ENCODE measurements at places on chromosomes 16 and 17. TPM values are rescaled to one million over a fixed set of nuclear protein-coding genes. Genes with fewer than 3 reads are reported as not detected.

The GLTPD2 gene
- total RNA-seq: not detected

The ENPP7 gene
- total RNA-seq: not detected

The CYB5D1 gene
- 13.3 TPM for total RNA-seq

The CDH3 gene
- total RNA-seq: 10.2 TPM

The NOG gene
- total RNA-seq: 5.3 TPM

The PLEKHH3 gene
- total RNA-seq: 40.3 TPM

The TM4SF5 gene
- not detected for total RNA-seq

The SRRM2 gene
- total RNA-seq: 931 TPM

The DNAH2 gene
- 0.31 TPM for total RNA-seq

The PRSS36 gene
- 4.3 TPM for total RNA-seq

The GAS2L2 gene
- 0.13 TPM for total RNA-seq

The SSTR5 gene
- not detected for total RNA-seq

The CACNG1 gene
- total RNA-seq: not detected

The CDH5 gene
- total RNA-seq: 108 TPM

The SLC16A11 gene
- total RNA-seq: 0.89 TPM

The PPM1E gene
- total RNA-seq: 0.22 TPM

The GRAP gene
- total RNA-seq: 6.2 TPM

The KRTAP1-5 gene
- not detected for total RNA-seq

The ITGB3 gene
- 30.2 TPM for total RNA-seq

DNA sequence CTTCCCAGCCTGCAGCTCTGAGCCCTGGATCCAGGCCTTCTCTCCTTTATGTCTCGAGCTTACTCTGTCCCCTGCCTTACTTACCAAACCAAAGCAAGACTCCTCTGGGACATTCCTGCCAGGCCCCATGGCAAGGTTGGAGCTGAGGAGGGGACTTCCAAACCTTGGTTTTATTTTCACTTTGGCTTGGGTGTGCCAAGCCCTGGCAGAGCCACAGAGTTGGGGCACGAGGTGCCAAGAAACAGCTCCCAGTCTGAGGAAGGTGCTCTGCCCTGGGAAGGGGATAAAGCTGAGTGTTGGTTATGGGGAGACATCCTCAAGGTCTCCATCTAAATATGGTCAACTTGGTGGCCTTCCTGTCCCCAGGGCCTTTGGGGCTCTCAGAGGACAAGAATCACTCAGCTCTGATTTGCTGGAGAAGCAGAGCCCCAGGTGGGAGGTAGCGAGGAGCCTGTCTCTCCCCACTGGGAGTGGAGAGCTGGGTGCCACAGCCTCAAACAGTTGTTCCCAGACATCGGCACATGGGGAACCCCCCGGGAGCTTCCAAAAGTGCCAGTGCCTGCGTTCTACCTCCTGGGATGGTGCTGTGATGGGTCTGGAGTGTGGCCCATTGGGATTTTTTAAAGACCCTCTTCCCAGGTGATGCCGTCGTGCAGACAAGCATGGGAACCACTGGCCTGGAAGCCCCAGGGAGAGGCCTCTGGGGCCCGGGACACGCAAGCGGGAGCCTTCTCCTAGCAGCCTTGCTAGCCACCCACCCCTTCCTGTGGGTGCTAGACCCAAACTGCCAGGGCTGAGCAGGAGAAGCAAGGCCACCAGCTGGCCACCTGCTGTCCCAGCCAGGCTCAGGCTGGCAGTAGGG, 10.3 kb downstream of the NLRC5 start:
- peak; percentile 45 for DNase-seq

- DNase-seq: no peak
These were observed 11.7 kb downstream of the ATPAF2 start for GRCh38 chr17:18027280-18027679.

- peak; percentile 68 for DNase-seq
These were observed 7.7 kb downstream of the CORO6 start for GRCh38 chr17:29615048-29615385.

- DNase-seq: no peak
These were observed 21.6 kb downstream of the PRKCB start for GRCh38 chr16:23857256-23857880.

GRCh38 chr16:68434624-68435210, 13.6 kb downstream of the SMPD3 start:
- DNase-seq: no peak

- no peak for DNase-seq
These were observed 131.3 kb downstream of the AIPL1 start for GRCh38 chr17:6303664-6304063.

- DNase-seq: no peak
These were observed 3.9 kb downstream of the CD79B start for GRCh38 chr17:63928172-63928666.

- DNase-seq: peak; percentile 51
These were observed 26.8 kb upstream of the PIK3R6 start for GRCh38 chr17:8894202-8894671.

DNA sequence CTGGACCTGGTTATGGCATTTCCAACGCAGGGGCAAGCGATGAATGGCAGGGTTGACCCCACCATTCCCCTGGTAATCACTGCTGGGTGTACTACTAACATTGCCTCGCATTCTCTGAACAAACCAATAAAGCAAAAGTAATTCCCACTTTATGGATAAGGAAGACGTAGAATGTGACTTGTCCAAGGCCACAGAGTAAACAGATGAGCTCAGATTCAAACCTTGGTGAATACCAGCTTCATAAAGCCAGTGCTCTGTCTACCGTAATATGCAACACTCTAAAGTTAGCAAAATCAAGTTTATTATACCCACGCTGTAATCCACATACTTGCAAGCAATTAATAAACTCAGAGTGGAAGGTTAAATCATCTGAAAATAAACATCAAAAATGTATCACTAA, 59.6 kb downstream of the ANKFY1 start:
- no peak for DNase-seq

GRCh38 chr17:76153640-76154039, 12.6 kb upstream of the FOXJ1 start:
- no peak for DNase-seq

- DNase-seq: no peak
These were observed 394.2 kb upstream of the PMFBP1 start for GRCh38 chr16:72566174-72566573.

GRCh38 chr16:62450291-62450690, 414.1 kb upstream of the CDH8 start:
- DNase-seq: no peak

- no peak for DNase-seq
These were observed 6.7 kb downstream of the SHMT1 start for GRCh38 chr17:18356624-18357023.

DNA sequence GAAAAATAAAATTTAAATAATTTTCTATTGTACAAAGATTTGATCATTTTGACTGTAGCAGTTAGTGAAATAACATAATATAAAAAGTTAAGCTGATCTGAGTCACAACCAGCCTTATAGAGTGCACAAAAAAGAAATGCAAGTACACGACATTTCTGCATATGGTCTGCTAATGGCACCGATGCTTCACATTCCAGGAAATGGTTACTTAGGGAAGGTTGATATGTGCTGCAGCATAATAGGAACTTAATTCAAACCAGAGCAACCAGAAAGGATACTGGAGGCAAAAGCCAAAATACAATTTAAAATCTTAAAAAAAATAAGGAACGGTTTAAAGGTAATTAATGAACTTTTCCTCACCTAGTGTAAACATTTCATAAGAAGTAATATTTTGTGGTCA, 10.0 kb upstream of the CFDP1 start:
- DNase-seq: no peak

- DNase-seq: no peak
These were observed 51.8 kb upstream of the KDM6B start for GRCh38 chr17:7782240-7782639.

GRCh38 chr17:77736721-77737120, 221.8 kb upstream of the TNRC6C start:
- DNase-seq: peak; percentile 42

- no peak for DNase-seq
These were observed 8.5 kb upstream of the LONP2 start for GRCh38 chr16:48235556-48236136.

GRCh38 chr17:14361945-14362508, 61.1 kb downstream of the HS3ST3B1 start:
- DNase-seq: no peak

GRCh38 chr16:57732714-57733113, 2.9 kb upstream of the KATNB1 start:
- DNase-seq: peak; percentile 36

DNA sequence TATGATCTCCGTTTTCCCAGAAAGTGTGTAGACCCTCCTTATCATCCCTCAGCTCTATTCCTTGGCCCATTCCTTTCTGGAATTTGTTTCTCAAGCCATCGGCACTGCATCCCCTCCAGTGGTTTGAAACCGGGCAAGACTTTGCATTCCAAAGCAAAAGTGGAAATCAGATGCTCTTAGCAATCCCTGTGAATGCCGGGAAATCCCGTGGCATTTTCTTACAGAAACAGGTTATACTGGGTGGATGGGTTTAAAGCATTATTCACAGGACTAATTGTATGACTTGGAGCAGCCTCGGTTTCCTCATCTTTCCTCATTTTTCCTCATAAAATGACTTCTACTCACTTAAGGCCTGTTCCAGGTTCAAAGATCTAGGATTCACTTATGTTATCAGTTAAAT, 52.0 kb downstream of the MAP2K6 start:
- DNase-seq: no peak

GRCh38 chr17:64783556-64784352, 121.6 kb upstream of the SMURF2 start:
- DNase-seq: peak; percentile 53

DNA sequence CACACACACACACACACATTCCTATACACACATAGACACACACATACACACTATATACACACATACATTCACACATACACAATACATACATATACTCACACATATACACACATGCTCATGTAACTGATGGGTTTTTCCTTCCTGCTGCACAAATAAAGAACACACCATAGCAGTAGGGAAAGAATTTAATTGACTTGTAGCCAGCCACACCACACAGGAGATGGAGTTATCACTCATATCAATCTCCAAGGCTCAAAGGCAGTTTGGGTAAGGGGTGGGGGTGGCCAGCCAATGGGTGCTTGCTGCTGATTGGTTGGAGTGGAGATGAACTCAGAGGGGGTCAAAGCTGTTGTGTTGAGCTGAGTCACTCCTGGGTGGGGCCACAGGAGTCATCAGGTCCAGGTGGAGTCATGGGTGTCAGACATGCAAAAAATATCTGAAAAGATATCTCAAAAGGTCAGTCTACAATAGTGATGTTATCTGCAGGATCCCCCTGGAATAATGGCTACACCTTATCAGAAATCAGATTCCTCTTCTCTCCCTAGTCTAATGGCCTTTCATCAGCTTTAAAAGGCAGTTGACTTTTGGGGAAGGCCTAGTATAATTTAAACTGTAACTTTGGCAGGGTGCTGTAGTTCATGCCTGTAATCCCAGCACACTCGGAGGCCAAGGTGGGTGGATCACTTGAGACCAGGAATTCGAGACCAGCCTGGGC, 46.1 kb downstream of the WSB1 start:
- no peak for DNase-seq

GRCh38 chr17:51006601-51007000, 114.1 kb downstream of the SPAG9 start:
- no peak for DNase-seq

GRCh38 chr17:5675625-5676421, 91.5 kb upstream of the NLRP1 start:
- DNase-seq: no peak

DNA sequence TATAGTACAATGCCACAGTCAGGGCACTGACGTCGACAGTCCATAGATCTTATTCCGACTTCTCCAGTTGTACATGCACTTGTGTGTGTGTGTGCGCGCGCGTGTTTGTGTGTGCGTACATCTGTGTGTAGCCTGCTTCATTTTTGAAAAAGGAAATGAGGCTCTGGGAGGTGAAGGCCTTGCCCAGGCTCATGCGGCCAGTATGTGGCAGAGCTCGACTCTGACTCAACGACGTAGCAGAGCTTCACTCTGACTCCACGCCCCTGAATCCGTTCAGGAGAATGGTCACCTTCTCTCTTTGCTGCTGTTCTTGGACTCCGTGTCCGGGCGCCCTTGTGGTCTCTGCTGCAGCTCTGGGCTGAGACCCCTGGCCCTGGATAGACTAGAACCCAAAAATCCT, 81.6 kb upstream of the CIBAR2 start:
- DNase-seq: no peak

DNA sequence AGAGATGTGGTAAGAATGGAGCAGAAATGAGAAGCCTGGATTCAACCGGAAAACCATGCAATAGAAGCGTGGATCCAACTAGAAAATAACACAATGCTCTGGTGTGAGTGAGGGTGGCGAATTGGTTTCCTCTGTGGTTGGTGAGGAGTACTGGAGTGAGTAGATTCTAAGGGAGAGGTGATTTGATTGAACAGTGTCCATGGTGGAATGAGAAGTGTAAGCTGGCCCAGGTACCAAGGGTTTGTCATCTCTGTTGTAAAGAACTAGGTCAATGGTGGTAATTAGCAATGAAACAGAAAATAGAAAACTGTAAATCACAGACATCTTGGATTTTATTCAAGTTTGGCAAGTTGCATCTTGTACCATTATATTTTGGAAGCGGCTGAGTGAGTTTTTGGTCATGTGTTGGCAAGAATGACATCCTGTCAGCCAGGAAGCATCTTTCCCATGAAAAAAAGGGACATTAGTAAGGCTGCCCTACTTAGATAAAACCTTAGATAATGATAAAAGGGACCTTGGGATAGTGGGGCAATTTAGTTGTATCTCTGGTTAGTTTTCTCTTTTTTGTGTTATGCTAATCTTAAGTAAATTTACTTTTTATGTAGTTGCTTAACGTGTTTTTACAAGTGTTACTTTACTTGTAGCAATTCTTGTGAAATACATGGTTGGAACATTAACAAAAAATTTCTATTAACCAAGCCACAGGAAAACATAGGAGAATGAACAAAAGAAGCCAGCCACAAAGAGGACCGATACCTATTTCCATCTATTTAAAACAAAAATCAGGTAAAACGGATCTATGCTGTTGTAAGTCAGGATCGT, 20.9 kb downstream of the HSD17B2 start:
- DNase-seq: no peak

DNA sequence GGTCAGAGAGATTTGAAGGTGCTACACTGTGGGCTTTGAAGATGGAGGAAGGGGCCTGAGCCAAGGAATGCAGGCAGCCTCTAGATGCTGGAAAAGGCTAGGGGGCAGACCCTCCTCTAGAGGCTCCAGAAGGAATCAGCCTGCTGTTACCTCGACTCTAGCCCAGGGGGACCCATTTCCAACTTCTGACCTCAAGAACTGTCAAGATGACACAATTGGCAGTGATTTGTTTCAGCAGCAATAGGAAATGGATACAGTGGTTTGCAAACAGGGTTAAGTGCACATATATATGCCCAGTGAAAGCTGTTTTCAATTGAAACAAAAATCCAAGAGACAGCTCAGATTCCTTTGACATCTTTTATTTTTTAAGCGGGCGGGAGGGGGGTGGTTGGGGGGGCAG, 3.7 kb upstream of the ZDHHC1 start:
- DNase-seq: no peak

DNA sequence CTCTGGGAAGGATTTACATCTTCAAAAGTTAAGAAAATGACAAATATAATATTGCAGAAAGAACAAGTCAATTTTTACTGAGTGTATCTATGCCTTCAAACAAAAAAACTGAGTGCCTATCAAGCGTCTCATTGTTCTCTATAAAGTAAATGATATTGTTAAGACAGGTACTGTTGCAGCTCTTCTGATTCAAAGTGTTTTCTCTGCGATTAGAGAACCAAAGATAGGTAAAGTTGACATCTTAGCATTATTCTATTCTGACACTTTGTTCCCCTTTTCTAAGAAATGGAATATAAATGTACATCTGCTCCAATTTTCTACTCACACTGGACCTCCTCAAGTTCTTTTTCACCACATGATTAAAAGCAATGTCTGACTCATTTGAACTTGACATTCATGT, 1317.7 kb downstream of the CDH11 start:
- DNase-seq: no peak

GRCh38 chr17:40022961-40023541, 7.8 kb downstream of the CSF3 start:
- DNase-seq: no peak

GRCh38 chr16:64782484-64782883, 339.4 kb downstream of the CDH11 start:
- DNase-seq: no peak

Data from sciatic nerve (tissue), 2 donors.